A673 (cell line): ENCODE measurements at places on chromosomes 5 and 9. TPM values are rescaled to one million over a fixed set of nuclear protein-coding genes. Genes with fewer than 3 reads are reported as not detected.
A peak's percentile ranks its signal among the peaks of the same experiment; 100 is the strongest.

DNA sequence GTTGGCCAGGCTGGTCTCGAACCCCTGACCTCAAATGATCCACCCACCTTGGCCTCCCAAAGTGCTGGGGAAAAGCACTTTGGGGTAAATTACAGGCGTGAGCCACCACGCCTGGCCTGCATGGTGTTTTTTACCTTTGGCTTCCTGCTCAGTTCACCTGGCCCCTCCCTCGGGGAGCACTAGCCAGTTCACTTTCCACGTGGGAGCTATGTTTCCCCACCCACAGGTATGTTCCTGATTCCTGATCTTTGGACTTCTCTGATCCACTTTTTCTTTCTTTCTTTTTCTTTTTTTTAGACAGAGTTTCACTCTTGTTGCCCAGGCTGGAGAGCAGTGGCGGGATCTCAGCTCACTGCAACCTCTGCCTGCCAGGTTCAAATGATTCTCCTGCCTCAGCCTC is 15.8 kb downstream of the DAB2IP start:
- no peak for DNase-seq

DNA sequence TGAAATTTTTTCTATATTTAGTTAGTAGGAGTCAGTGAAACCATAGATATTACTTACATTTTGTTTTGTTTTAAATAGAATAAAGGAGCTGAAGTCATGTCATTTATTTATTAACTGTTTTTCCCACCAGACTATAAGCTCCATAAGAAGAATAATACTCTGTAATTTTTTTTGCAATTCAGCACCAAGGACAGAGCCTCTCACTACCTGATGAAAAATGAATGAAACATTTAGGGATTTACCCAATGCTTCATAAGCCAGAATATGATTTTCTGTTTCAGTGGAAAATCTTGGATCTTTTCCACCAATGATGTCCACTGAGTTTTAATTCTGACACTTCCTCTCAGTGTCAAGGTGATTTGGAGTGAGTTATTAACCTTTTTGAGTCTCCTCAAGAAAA is 624.9 kb upstream of the GRAMD2B start:
- DNase-seq = peak; percentile 44

QRFP gene
- not detected in 2 replicates for total RNA-seq

LHFPL2 gene
- 6.2 and 7.3 TPM in 2 replicates for total RNA-seq

- DNase-seq = peak; percentile 60
Measured at GRCh38 chr9:89137542-89138462, 40.8 kb downstream of the SHC3 start.
